HepG2 (cell line): ENCODE measurements at places on chromosomes 5 and 9. TPM values are rescaled to one million over a fixed set of nuclear protein-coding genes. Genes with fewer than 3 reads are reported as not detected.

The SLC4A9 gene
- not detected in 2 replicates for total RNA-seq

The RLN2 gene
- not detected in 2 replicates for total RNA-seq

The MCIDAS gene
- total RNA-seq = not detected in 2 replicates

The NPR3 gene
- not detected in 2 replicates for total RNA-seq

The PCDHA10 gene
- 0.02 TPM in 1 of 2 replicates, not detected in the other for total RNA-seq

The RASGRF2 gene
- 23.6 and 24.6 TPM in 2 replicates for total RNA-seq

The CMBL gene
- total RNA-seq = 11.5 and 19.6 TPM in 2 replicates

The SPINK6 gene
- total RNA-seq = not detected in 2 replicates

The LCP2 gene
- total RNA-seq = not detected in 2 replicates
